BJ (cell line): ENCODE measurements at places on chromosomes 1 and 21.

DNA sequence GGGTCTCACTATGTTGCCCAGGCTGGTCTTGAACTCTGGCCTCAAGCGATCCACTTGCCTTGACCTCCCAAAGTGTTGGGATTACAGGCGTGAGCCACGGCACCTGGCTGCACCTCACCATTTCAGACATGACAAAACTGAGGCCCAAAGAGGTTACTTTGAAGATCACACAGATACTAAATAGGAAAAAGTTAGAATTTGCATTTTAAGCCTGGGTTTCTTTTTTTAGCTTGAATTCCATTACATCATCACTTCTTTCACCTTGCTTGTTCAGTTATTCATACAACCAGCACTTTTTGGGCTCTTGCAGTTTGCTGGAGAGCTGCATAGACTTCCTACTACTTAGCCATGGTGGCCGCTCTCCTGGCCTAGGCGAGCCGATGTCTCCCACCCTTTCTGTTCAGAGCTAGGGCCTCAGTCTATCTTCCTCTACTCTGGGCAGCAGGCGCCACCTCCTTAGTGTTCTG lies 16.3 kb upstream of the CD2 start:
- no peak for DNase-seq

GRCh38 chr1:94258873-94259331 lies 21.5 kb upstream of the ARHGAP29 start:
- DNase-seq, result peak; percentile 95

DNA sequence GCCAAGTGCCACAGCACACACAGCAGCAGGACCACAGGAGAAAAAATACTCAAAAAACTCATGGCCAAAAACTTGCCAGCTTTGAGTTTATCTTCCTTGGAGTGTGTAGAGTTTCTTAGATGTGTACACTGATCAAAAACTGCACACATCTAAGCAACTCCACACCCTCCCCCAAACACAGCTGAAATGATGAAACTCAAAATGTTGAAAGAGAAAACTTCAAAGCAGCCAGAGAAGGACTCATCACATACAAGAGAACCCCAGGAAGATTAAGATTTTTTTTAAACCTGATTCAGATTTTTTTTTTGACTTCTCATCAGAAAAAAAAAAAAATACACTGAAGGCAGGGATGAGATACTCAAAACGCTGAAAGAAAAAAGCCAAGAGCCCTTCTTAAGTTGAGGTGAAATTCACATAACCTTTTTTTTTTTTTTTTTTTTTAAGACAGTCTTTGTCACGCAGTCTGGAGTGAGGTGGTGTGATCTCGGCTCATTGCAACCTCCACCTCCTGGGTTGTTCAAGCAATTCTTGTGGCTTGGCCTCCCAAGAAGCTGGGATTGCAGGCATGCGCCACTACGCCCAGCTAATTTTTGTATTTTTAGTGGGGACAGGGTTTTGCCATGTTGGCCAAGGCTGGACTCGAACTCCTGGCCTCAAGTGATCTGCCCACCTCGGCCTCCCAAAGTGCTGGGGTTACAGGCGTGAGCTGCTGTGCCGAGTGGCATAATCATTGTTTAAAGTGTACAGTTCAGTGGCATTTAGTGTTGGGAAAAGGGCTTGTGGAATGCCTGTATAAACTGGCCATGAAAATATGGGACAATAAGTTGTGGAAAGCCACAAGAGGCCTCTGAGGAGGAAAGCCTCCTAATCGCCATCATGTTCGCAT lies 20.9 kb upstream of the PDXK start:
- DNase-seq, result no peak

DNA sequence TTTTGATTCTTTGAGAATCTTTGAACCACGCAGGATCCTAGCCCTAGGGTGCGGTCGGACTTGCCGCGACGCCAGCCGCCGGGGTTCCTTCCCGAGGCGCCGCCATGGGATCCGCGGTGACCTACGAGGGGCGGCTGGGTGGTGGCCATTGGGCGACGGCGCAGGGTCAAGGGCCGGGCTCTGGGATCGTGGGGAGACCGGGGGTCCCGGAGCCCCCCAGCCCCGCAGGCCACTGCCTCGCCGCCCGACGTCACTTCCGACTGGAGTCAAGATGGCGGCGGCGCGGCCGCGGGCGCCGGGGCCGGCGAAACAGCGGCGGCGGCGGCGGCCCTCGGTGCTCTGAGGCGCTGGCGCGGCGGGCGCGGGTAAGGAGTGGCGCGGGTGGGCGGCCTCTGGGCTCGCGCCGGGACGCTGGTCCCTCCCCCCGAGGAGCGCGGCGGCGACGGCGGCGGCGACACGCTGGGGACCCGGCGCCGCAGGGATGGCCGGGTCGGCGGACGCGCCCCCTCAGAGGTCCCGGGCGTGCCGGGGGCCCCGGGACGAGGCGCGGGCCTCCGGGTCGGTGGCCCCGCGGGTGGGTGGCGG lies at the start of gene PRDM2:
Gene PRDM2 (plus strand): TSS at position 253 of the 585 bp plus-strand sequence. CDS start 15,418 bp downstream, outside the sequence.
- DNase-seq, result no peak

- DNase-seq, result no peak
These were observed 270.0 kb upstream of the VAMP3 start for GRCh38 chr1:7501084-7501491.

DNA sequence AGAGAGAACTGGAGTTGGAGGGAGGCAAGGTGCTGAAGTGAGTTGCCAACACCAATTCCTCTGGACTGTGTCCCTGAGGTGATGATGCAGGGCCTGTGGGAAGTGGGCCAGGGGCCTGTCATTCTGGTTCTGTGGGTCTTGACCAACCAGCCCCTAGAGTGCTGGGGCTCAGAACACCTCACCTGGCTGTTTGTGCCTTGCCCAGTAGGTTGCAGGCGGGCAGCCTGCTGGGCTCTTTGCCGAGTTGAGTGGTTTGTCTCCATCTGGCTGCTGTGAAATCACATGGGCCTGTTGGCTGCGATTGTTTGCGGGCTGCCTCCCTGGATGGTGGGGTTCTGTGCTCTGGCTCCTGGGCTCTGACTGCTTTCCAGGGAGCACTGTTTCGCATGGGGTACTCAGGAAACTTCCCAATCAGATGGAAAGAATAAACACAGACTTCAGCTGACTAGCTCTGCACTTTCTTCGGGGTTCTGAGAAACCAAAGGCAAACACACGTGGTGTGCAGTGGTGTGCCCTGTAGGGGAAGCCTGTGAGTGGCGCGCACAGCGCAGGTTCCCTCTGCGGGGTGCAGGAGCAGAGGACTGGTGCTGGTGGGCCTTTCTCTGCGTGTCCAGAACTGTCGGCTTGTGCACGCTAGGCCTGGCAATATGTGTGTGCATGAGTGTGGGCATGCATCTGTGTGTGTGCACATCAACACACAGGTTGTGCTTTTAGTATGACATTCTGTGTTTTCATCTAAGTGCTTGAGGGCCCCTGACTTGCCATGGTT lies 95.1 kb downstream of the RHOU start:
- no peak for DNase-seq

GRCh38 chr1:54413295-54413694 lies 7.1 kb upstream of the SSBP3 start:
- DNase-seq, result peak; percentile 28

GRCh38 chr1:218900615-218901014 lies 273.1 kb upstream of the LYPLAL1 start:
- DNase-seq, result no peak

GRCh38 chr1:184822267-184822666 lies 67.6 kb upstream of the EDEM3 start:
- no peak for DNase-seq

GRCh38 chr1:207619871-207620542 lies 24.9 kb upstream of the CR1L start:
- no peak for DNase-seq

DNA sequence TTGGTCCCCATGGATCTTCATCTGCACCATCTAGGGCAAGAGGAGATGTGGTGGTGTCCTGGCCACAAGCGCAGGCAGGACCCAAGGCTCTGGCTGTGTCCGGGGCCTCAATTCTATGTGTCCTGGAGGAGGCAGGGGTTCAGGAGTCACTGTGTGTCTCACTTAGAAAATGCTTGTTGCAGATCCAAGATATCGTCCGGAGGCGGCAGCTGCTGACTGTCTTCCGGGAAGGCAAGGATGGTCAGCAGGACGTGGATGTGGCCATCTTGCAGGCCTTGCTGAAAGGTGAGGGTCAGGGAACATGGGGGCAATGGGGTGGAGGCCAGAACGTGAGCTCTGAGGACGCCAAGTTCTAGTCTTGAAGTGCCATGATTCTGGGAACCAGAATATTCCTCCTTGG lies 29.1 kb downstream of the TRPM2 start:
- DNase-seq, result no peak

DNA sequence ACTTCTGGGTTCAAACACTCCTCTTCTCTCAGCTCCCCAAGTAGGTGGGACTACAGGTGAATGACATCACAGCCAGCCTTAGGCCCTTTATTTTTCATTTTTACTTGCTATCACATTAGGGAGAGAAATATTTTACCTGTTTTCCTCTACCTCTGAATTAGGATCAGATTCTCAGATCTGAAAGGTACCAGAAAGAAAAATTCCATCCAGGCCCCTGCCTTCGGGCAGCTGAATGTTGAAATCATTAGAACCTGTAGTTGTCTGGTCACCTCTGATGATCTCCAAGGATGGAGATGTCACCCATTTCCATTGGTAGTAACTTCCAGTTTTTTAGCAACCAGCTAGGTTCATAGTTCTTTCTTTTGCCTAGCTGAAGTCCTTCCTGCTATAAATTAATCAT lies 175.6 kb upstream of the TNR start:
- no peak for DNase-seq

- DNase-seq, result no peak
These were observed 8.1 kb downstream of the LRRC53 start for GRCh38 chr1:74504125-74504932.

GRCh38 chr1:174535207-174535606 lies 87.4 kb downstream of the GPR52 start:
- DNase-seq, result no peak
